ENCODE measurements at places on chromosomes 6 and 20.

- DNase-seq: no peak
Measured at GRCh38 chr6:138229072-138229471, 10.8 kb upstream of the PBOV1 start.

GRCh38 chr20:51036226-51036625 lies 13.3 kb upstream of the KCNG1 start:
- DNase-seq: no peak

GRCh38 chr20:59386809-59387208 lies 86.4 kb downstream of the EDN3 start:
- DNase-seq: no peak

- no peak for DNase-seq
Measured at GRCh38 chr20:22567944-22568871, 16.2 kb downstream of the FOXA2 start.

DNA sequence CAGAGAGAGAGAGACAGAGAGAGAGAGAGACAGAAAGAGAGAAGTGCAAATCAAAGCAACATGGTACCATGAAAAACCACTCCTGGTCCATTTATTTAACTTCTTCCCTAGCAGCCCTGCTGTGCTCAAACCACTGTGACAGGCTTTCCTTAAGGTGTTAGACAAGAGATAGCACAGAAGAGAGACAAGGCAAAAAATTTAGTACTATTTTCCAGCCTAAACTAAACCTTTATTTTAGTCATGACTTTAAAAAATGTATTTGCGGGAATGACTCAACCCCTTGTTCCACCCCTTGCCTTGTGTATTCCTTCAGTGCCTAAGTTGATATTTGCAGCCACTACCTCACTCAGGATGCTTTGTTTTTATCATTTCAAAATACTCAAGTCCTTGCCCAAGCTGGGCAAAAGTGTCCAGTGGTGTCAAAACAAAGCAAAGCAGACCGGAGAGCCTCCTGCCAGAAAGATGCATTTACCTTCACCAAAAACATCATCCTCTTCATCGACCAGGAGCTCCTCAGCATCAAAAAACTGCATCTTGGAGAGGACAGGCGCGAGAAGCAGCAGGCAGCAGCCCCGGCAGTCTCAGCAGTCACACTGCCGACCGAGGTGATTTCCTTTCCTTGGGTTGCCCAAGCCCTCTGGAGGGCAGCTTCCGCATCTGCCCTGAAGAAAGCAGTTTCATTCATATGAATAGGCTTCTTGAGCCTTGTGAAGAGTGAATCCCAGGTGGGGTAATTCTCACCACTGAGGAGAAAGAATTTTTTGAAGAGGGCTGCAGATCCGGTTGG lies at the start of gene RIPOR2:
Gene RIPOR2 (minus strand): TSS at position 595 of the 787 bp plus-strand sequence. CDS start 62 bp downstream, at position 533.
- no peak for DNase-seq

- no peak for DNase-seq
Measured at GRCh38 chr20:17935761-17936160, 32.8 kb downstream of the SNX5 start.

DNA sequence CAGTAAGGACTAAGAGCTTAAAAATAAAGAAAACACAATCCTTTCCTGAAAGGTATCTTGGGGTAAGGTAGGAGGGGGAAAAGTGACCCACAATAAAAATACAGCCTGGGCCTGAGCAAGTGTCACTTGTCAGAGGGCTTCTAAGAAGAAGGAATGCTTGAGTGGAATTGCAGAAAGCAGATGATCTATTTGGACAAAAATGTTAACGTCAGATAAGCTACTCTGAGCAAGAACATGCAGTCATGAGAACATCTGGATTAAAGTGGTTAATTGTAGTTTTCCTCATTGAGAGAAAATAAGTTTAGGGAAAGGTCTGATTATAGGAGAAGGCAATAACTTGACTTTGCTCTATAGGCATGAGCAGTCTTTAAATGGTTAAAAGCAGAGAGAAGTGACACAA lies 581.9 kb downstream of the HTR1B start:
- DNase-seq: no peak

GRCh38 chr6:35719830-35720733 lies 16.8 kb upstream of the ARMC12 start:
- no peak for DNase-seq

DNA sequence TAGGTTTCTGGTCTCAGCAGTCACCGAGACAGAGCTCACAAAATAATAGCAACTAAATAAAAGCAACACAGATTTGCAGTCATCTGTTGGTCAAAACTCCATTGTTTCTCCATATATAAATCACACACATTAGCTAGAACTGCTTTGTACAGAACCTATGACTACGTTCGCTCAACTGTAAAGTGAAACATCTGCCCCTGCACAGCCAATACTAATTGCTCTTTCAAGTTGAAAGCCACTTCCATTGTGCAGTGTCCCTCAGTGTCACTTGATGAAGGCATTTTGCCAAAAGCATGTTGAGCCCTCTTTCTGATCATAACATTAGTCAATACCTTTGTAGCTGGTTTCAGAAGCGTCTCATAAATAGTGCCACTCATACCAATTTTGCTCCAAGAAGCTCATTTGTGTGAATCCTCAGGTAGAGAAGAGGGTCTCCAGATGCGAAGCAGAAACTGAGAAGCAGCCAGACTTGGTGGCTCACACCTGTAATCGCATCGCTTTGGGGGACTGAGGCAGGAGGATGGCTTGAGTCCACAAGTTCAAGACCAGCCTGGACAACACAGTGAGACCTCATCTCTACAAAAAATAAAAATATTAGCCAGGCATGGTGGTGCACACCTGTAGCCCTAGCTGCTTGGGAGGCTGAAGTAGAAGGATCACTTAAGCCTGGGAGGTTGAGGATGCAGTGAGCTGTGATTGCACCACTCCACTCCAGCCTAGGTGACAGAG lies 68.9 kb downstream of the PERP start:
- DNase-seq: no peak

DNA sequence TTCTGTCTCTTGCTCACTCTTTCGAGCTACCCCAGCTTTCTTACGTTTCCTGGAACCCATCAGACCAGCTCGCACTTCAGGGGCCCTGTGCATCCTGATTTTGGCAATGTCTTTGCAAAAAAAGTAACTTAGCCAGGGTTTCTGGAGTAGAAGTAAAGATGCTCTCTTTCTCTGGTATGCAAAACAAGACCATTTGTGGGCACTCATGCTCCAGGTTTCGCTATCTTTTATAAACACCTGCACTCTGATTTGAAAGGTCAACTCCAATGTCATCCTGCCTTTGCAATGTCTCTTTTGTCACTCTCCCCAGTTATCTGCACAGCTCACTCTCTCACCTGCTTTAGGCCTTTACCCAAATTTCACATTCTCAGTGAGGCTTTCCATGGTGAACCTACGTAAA lies 869.1 kb downstream of the QKI start:
- no peak for DNase-seq

DNA sequence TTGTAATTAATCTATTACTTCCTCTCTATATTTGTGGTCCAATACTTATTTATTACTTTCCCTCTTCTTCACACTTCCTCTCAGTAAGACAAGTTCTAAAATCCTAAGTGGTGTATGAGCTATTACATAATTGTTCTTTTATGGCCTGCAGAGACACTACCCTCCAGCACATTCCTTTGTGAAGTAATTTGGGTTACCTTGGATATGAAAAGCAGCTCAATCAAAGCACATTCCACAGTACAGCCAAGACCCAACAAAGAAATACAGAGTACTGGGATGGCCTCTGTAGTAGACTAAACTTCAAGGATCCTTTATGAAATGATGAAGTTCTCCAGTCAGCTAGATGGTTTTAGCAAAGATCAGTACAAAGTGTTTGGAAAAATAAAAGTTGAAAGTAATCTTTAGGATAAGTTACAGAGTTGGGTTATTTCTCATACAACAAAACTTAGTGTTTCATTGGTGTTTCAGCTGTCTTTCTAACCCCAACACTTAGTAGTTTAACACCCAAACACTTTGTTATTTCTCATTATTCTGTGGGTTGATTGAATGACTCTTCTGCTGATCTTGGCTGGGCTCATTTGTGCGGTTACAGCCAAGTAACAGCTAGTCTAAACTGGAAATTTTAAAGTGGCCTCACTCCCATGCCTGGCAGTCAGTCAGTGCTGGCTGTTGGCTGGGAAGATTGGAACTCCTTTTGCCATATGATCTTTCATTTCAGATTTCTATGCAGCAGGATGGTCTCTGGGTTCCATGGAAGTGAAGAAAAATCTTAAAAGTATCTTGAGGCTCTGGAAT lies 161.5 kb upstream of the POU3F2 start:
- no peak for DNase-seq

DNA sequence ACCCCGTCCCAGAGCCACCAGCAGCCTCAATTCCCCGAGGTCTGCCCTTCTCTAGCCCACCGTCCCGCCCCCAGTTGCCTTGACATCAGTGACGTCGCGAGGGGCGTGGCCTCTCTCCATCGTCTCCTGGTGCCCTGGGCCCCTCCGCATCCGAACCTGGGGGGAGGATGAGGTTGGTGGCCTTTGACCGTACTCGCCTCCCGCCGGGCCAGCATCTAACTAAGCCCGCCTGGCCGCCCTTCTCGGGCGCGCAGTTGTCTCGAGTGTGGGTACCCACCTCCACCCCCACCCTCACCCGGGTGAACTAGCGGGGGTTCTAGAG lies 5.5 kb upstream of the ARMC12 start:
- peak; percentile 93 for DNase-seq

- no peak for DNase-seq
Measured at GRCh38 chr6:12605888-12606345, 110.7 kb upstream of the PHACTR1 start.

DNA sequence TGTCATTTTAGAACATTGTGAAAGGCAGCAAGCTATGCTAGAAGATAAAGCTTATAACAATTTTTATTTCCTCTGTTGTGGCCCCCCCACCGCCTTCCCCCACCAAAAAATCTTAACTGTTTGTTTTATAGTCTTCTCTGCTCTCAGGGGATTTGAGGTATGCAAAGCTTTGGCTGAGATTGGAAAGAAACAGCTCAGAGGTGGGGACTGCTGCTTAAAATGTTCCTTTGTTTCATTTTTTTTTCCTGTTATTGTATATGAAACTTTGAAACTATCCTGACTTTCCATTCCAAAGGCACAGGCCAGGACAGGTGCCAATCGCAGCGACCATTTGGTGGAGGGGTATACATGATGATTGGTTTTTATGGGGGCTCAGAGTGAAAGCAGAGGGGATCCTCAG lies 114.7 kb upstream of the PHACTR1 start:
- no peak for DNase-seq

DNA sequence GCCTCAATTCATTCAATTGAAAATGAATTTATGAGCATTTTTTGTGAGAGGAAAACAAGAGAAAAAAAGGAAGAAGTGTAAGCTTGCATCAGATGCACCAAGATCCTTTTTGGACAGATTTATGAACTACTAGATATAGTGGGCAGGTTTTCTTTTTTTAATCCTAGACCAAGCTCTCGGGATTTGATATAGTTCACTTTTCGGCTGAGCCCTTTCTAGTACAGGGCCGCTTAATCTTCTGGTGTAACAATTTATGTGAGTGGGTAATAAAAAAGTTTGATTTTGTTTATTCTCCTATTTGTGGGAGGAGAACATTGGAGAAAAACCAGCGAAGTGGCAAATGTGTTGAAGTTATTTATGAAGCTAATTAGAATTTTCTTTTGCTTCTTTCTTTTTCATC lies 538.0 kb downstream of the UTRN start:
- no peak for DNase-seq

- DNase-seq: no peak
Measured at GRCh38 chr6:154981079-154981870, 13.8 kb upstream of the TIAM2 start.

DNA sequence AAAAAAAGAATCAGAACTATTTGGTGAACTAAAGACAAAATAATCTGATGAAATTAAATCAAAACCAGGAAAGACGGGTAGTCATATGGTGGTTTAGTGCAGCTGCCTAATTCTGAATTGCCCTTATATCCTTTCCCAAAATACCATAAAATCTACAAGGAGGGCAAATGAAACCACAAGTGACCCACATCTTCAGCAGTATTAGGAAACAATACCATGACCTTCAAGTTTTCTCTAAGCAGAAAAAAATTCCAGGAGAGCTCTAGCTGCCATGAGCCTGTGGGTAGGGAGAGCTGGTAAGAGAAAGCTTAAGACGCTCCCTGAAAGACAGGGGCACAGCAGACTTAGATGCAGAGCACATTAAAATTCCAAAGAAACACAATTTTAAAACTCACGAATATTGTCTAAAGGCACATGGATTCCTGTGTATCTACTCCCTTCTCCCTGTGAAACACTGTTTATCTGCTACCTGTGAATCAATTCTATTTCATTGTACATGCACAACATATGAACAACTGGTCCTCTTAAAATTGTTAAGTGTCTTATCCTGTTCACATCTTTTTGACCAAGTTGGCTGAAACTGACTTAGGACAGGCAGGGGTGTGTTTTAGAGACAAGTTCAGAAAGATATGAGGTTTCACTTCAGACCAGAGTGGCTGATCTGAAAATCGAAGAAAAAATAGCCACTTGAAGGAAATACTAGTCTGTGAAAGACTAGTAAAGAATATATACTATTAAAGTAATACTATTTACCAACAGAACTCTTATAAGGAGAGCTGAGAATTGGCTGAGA lies 153.6 kb upstream of the SHLD1 start:
- no peak for DNase-seq

DNA sequence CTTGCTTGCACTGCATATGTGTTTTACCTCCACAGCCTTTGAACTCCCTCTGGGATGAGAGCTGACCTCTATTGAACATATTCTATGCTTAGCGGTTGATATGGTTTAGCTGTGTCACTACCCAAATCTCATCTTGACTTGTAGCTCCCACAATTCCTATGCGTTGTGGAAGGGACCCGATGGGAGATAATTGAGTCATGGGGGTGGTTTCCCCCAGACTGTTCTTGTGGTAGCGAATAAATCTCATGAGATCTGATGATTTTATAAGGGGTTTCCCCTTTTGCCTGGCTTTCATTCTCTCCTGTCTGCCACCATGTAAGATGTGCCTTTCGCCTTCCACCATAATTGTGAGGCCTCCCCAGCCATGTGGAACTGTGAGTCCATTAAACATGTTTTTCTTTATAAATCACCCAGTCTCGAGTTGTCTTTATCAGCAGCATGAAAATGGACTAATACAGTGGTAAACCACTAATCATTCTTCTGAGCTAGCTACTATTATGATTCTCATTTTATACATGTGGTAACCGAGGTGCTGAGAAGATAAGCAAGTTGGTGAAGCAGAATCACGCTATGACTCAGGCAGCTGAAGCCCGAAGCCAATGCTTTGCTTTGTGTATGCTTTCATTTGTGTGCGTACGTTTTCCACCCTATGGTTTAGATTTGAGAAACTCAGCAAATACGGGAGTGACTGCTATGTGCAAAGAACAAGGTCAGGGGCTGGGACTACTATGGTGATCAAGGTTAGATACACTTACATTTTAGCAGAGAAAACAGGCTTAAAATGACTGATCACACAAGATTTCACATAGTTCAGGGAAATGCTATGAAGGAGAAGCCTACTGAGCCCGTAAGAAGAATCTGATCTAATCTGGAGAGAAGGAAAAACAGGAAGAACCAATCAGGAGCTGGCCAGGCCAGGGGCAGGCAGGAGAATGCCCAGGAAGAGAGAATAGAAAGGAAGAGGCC lies 363.5 kb downstream of the ESR1 start:
- peak; percentile 8 for DNase-seq

- no peak for DNase-seq
Measured at GRCh38 chr20:46204594-46205186, 86.6 kb downstream of the CD40 start.

Measured in stimulated activated CD8-positive, alpha-beta memory T cell treated with anti-CD3 and anti-CD28 coated beads, Interleukin-4, amount 100 ng/mL, for 4 hours (primary cell).